ENCODE measurements at places on chromosomes 12 and 14.

- DNase-seq: no peak
These were observed 150.2 kb upstream of the PLEKHG7 start for GRCh38 chr12:92552412-92553108.

GRCh38 chr12:16220120-16220519 lies 57.4 kb downstream of the SLC15A5 start:
- no peak for DNase-seq

GRCh38 chr12:7832059-7832696 lies 40.5 kb downstream of the SLC2A14 start:
- peak; percentile 39 for DNase-seq

DNA sequence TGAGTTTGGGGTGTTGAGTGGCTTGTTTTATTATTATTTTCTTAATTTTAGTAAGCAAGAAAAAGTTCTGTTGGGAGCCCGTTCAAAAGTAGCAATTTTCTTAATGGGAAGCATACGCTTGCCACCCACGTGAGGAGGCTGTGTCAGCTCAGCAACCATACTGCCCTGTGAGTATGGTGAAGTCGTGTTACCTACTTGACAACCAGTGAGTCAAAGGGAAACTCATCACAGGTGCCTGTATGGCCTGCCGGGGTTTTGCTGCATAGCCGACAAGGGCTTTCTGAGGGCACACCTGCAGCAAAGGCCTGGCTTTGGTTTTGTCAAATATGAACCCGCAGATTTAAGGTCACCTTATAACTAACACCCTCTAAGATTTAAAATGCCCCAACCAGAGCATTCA lies 31.1 kb downstream of the PITPNM2 start:
- DNase-seq: peak; percentile 43

GRCh38 chr12:52167526-52167925 lies 24.3 kb downstream of the KRT80 start:
- DNase-seq: no peak

Measured in CD4-positive, alpha-beta T cell treated with Interleukin-15 for 4 hours (primary cell).